ENCODE measurements at places on chromosomes 3 and 15.
A peak's percentile ranks its signal among the peaks of the same experiment; 100 is the strongest.

DNA sequence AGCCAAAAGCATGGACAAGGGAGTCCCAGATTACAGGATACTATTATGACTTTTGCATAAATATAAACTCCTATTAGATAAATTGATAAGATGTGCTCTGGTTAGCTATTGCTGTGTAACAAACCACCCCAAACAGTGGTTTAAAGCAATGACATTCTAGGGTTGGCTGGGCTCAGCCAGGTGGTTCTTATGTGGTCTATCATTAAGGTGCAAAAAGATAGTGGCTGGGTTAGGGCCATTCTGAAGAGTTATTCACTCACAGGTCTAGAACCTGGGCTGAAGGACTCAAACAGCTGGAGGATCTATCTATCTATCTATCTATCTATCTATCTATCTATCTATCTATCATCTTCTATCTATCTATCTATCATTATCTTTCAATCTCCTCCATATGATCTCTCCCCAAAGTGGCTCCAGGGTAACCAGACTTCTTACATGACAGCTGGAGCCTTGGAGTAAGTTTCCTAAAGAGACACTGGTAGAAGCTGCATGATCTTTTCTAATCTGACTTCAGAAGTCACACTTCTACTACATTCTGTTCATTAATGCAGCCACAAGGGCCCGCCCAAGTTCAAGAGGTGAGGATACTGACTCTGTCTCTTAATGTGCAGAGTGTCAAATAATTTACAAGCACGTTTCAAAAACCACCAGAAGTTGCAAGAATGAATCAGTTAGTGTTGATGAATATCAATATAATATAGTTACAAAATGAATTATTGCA, 74.9 kb upstream of the XCR1 start:
- DNase-seq, result no peak

- DNase-seq, result no peak
These were observed 1268.7 kb downstream of the SI start for GRCh38 chr3:163809540-163809993.

DNA sequence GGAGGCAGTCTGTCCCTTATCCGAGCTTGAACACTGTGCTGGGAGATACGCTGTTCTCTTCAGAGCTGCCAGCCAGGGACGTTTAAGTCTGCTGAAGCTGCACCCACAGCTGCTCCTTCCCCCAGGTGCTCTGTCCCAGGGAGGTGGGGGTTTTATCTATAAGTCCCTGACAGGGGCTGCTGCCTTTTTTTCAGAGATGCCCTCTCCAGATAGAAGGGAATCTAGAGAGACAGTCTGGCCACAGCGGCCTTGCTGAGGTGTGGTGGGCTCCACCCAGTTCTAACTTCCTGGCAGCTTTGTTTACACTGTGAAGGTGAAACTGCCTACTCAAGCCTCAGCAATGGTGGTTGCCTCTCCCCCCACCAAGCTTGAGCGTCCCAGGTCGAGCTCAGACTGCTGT, 319.9 kb upstream of the GRM7 start:
- DNase-seq, result no peak

DNA sequence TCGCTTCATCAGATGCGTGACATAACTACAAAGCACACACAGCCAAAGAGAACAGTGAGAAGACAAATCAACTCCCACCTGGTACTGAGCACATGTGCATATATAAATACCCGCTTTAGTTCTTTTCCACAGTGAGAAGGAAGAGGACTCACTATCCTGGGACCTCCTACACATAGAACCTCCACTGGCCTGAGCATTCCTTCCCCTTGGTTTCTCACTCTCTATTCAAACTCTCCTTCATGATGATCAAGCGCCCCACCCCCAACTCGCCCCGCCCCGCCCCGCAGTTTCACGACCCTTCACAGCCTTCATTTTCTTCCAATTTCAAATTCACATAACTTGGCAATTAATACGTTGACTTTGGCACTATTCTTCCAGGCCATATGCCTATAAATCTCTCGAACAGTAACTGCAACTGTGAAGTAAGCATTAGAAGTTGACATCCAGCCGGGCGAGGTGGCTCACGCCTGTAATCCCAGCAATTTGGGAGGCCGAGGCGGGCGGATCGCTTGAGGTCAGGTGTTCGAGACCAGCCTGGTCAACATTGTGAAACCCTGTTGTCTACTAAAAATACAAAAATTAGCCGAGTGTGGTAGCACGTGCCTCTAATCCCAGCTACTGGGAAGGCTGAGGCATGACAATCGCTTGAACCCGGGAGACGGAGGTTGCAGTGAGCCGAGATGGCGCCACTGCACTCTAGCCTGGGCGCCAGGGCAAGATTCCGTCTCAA, 1.1 kb downstream of the RPS17 start:
- DNase-seq, result no peak

- DNase-seq, result peak; percentile 87
These were observed 13.9 kb upstream of the MGLL start for GRCh38 chr3:127835993-127836882.

- no peak for DNase-seq
These were observed 57.9 kb downstream of the TPRA1 start for GRCh38 chr3:127532561-127533203.

GRCh38 chr15:78618490-78618934, 2.3 kb downstream of the CHRNA3 start:
- DNase-seq, result peak; percentile 86

DNA sequence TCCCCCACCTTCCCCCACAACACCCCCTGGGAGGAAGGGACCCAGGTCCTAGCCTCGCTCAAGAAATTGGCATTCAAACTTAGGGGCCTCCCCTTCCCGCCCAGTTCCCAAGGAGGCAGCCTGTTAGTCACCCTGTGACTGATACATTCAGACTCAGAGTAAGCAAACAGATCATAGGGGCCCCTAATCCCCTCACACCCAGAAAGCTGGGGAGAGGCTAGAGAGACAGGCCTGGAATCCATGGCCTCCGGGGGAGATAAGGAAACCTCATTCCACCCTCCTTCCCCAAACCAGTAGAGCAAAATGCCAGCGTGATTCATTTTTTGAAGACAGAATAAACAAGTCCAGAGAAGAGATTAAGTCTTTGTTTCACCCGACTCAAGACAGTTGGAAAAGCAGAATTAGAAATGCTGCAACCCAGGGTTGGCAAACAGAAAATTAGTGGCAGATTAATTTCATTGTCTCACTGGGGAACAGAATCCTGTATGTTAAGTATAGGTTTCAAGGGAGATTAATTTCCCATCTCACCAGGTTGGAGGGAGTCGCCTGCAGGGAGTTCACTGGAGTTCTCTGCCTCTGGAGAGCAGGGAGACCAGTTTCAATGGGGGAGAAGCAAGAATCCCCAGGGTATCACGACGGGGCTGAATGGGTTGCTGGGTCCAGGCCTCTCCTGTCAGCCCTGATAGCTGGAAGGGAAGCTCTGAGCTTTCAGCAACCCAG, 268.3 kb downstream of the UACA start:
- no peak for DNase-seq

DNA sequence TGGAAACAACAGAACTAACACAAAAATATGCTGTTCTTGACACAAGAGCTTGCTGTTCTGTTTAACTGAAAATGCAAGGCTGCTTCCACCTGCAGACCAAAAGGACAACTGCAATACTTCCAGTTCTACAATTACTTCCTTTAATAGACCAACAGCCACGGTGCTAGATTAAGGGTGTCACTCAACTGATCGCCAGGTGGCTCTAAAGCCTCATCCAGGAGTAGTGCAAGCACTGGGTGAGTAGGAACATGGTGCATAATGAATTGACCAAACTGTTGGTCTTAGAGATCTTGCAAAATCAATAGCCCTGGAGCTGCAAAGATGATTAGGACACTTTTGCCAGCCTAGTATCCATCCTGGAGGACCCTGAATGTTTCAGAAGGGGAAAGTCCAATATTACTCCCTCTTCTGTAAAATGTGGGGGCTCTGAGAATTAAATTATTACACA, 3.6 kb upstream of the CLDN16 start:
- peak; percentile 24 for DNase-seq

DNA sequence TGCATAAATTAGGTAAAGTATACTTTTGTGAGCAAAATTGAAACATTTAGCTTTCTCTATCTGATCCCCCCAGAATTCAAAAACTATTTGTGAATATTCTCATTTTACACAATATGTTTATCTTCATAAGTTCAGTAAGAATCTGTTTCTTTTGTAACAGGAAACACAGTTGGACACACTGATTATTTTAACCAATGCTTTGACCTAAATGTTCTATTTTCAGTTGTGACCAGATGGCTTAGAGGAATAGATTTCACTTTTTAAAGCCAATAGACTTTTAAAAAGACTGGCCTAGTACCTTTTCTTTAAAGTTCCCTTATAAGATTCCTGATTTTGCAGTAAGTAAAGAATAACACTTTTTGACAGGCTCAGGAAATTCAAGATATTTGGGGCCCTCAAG, 74.0 kb upstream of the STRIT1 start:
- DNase-seq, result no peak

Measured in GM10248 (cell line).